SK-N-SH (cell line): ENCODE measurements at places on chromosomes 16 and 17. TPM values are rescaled to one million over a fixed set of nuclear protein-coding genes. Genes with fewer than 3 reads are reported as not detected.

DNA sequence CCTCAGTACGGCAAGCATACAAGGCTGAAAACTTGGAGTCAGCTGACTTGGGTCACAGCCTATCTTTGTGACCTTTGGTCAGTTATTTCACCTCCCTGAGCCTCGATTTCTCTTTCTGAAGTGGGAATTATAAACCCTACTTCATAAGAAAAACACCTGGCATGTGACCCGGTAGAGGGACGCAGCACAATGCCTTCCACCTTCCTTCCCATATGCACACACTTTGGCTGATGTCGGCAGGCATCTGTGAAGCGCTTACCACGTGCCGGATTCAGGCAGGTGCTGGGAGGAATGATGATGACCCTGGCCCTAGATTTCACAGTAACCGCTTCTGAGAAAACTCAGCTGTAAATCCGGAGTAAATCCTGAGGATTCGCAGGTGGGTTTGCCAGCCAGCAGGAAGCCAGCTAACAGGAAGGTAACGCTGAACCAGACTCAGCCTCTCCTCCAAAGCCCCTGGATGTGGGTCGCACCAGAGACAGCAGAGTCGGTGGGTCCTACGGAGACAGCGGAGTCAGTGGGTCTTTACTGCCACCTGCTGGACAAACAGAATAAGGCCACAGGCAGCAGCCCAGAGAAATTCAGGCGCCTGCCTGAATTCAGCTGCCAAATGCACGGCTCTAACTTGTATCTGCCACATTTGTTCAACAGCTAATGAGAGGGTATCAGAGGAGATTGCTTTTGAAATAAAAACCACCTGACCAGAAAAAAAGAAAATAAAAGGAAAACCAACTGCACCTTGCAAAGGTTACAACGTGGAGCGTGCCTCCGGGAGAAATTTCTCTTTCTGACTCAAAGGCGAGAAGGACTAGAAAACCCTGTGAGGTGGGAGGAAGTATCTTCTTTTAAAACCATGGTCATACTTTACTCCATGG, 16.6 kb downstream of the COPRS start:
- DNase-seq: peak; percentile 85
- H3K27me3 ChIP-seq: no peaks in the 10 kb centered on the region
- no peaks in the 10 kb centered on the region for H3K36me3 ChIP-seq
- peak overlapping the region; percentile 53; the same call in 1 of the 2 replicates for H3K27ac ChIP-seq

DNA sequence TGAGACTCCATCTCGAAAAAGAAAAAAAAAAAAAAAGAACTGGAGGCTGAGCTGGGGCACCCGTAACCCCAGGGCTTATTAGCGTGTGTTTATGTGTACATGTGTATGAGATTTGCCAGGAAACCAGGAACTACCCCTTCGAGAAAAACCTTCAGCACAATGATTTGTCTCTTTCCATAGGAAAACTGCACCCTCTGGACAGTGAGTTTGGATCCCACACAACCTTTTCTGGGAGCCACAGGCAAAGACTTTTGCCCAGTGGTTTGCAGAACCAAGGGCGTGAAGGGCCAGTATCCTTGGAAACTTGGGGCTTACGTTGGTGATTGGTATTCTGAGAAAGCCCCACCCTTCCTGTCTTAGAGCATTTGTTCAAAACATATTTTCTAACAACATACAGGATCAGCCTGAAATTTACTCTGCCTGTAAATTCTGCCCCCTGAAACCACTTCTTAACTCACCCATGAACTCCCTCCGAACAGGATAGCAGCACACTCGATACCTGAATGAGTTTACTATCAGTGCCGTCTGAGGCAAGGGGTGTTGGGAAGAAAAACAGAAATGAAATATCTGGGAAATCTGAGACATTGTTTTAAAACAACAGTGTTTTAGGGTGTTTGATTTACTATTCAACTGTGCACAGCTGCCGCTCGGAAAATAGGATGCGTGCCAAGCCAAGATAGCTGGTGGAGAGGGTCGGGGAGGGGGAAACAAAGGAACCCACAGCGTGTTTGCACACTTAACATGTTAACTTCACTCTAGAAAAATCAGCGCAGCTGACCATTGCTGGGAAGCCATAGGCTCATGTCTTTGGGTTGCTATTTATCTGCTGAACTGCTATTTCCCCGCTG, 40.2 kb upstream of the MAF start:
- H3K4me1 ChIP-seq: no peaks in the 10 kb centered on the region
- H3K27ac ChIP-seq: no peak overlapping the region
- H3K27me3 ChIP-seq: no peaks in the 10 kb centered on the region
- no peak overlapping the region for H3K4me3 ChIP-seq

DNA sequence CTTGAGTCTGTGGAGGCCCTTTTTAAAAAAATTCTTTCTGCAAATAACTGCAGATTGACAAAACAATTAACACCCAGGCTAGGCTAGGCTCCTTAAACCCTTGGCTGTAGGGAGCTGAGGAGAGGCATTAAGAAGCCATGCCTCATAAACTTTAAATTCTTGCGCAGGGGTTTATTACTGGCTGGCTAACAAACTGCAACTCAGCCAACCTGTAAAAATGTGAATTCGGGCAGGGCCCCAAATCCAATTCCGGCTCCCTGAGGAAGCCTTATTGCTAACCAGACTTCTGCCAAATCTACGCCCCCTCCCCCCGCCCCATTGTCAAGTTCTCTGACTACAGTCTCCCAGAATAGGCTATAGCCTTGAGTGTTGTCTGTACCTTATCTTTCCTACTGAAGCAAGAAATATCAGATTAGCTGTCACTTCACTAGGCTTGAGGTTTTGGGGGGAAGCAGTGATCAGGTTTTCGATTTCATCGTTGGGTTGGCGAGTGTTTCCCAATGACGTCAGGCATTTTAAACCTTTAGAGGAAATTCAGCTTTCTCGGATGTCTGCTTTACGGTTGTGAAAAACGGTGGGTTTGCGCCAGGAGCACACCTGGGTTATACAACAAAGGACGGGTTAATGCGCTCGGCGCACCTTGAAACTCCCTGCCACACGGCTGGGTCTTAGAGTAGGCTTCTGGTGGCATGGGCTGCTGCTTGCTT, 2.0 kb downstream of the CDH3 start:
- peaks cover 33% of the 10 kb centered on the region for H3K27me3 ChIP-seq
- no peak overlapping the region for H3K4me3 ChIP-seq
- H3K4me1 ChIP-seq: no peaks in the 10 kb centered on the region
- no peak for DNase-seq
- no peak overlapping the region for H3K27ac ChIP-seq

DNA sequence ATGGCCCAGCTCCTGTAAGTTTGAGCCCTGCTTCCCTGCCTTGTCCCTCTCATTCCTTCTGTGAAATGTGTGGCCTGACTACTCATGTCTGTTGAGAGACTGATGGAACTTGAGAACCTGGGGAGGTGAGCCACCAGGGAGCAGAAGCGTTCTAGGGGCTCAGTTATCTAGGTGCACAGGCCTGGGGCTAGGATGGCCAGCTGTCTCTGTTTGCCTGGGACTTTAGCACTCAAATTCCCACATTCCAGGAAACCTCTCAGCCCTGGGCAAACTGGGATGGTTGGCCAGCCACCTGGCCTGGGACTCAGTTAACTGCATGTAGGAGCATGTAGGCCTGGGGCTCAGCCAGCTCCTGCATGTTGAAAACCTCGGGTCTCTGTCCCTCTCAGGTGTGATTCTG, 9.3 kb upstream of the EPN3 start:
- H3K36me3 ChIP-seq: no peaks in the 10 kb centered on the region
- H3K27ac ChIP-seq: no peak overlapping the region
- no peak for DNase-seq
- peaks cover 7% of the 10 kb centered on the region; the same call in 1 of the 2 replicates for H3K4me1 ChIP-seq
- H3K4me3 ChIP-seq: no peak overlapping the region

- H3K4me1 ChIP-seq: peaks cover 17% of the 10 kb centered on the region; the same call in 1 of the 2 replicates
- DNase-seq: no peak
- H3K4me3 ChIP-seq: no peak overlapping the region
- no peaks in the 10 kb centered on the region for H3K36me3 ChIP-seq
These were observed 60.9 kb upstream of the TNRC6A start for GRCh38 chr16:24668481-24669061.

- H3K27me3 ChIP-seq: no peaks in the 10 kb centered on the region
- peak; percentile 76 for DNase-seq
- no peak overlapping the region for H3K4me3 ChIP-seq
- no peak overlapping the region for H3K27ac ChIP-seq
- H3K36me3 ChIP-seq: no peaks in the 10 kb centered on the region
These were observed 9.4 kb upstream of the TOM1L1 start for GRCh38 chr17:54891176-54891821.

GRCh38 chr17:44926821-44927525, 11.7 kb upstream of the GFAP start:
- H3K4me1 ChIP-seq: no peaks in the 10 kb centered on the region
- no peaks in the 10 kb centered on the region for H3K27me3 ChIP-seq
- no peak overlapping the region for H3K4me3 ChIP-seq
- peaks cover 7% of the 10 kb centered on the region for H3K36me3 ChIP-seq

DNA sequence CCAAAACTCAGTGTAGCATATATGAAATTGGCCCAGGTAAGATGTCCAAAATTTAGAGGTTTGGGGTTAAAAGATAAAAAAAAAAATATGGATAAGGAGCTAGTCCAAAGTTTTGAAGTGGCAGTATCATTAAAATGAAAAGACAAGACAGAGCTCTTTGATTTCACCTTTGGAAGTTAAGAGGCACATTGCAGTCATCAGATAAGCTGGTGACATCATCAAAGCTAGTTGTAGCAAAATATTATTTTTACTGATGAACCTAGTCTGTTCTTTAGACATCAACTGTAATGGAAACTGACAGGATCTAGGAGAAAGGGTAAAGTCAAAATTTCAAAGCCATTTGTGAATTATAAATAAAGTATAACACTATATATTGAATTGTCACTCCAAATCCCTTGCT, 603.7 kb upstream of the CDH8 start:
- H3K27me3 ChIP-seq: no peaks in the 10 kb centered on the region
- H3K36me3 ChIP-seq: no peaks in the 10 kb centered on the region
- H3K27ac ChIP-seq: no peak overlapping the region
- H3K4me1 ChIP-seq: no peaks in the 10 kb centered on the region

- no peak overlapping the region for H3K4me3 ChIP-seq
- no peak for DNase-seq
- no peak overlapping the region for H3K27ac ChIP-seq
- peaks cover 39% of the 10 kb centered on the region for H3K36me3 ChIP-seq
- H3K27me3 ChIP-seq: no peaks in the 10 kb centered on the region
These were observed 41.1 kb upstream of the CRISPLD2 start for GRCh38 chr16:84778720-84779119.

- H3K27me3 ChIP-seq: no peaks in the 10 kb centered on the region
- no peaks in the 10 kb centered on the region for H3K4me1 ChIP-seq
- no peak overlapping the region for H3K27ac ChIP-seq
These were observed 31.6 kb downstream of the CYB5D2 start for GRCh38 chr17:4174556-4174955.

- no peaks in the 10 kb centered on the region for H3K36me3 ChIP-seq
- H3K27me3 ChIP-seq: no peaks in the 10 kb centered on the region
- DNase-seq: no peak
- no peak overlapping the region for H3K27ac ChIP-seq
- peaks cover 12% of the 10 kb centered on the region; the same call in 1 of the 2 replicates for H3K4me1 ChIP-seq
- no peak overlapping the region for H3K4me3 ChIP-seq
These were observed 6.7 kb downstream of the CLEC19A start for GRCh38 chr16:19292186-19292585.

DNA sequence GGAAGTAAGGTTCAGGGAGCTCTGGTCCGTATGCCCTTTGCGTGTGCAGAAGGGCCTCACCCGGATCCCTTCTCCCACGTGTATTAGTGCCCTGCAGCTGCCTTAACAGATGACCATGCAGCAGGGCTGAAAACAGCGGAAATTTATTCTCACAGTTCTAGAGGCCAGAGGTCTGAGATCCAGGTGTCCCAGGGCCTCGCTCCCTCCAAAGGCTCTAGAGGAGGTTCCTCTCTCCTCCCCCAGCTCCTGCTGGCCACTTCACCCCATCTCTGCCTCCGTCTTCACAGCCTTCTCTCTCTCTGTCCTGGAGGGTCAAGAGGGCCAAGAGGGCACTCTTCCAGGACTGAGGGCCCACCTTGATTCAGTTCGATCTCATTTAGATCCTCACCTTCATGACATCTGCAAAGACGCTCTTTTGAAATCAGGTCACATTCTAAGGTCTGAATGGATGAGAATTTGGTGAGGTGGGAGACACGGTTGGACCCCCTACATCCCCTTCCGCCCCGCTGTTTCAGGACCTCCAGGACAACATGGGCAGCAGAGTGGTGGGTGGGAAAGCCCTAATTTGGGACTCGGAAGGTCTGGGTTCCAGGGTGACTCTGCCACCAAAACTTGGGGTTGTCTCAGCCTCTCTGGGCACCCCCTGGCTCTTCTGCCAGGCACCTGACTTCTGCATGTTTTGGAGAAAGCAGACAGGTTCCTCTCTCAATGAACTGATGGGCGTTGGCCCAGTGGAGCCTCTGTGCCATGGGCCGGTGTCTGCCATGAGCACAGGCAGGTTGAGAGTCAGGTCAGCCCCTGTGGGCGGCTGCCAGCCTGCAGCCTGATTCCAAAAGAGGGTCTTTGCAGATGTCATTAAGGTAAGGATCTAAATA, 361.2 kb downstream of the SEC14L1 start:
- peaks cover 16% of the 10 kb centered on the region for H3K36me3 ChIP-seq
- no peak overlapping the region for H3K4me3 ChIP-seq
- peak; percentile 27 for DNase-seq
- no peak overlapping the region for H3K27ac ChIP-seq

DNA sequence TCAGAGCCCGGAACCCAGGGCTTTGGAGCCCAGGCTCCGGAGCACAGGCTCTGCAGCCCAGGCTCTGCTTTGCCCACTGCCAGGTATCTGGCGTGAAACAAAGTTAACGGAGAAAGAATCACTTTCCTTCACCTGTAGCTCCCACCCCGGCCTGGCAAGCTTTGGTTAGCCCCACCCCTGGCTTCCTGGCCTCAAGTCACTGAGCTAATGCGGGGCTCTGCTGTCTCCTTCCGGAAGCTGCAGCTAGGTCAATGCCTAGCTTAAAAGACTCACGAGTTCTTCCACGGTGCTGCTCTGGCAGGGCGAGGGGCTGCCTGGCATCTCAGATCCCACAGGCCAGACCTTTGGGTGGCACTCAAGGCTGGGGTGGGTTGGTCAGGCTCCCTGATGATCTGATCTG, 21.1 kb upstream of the SPPL2C start:
- no peaks in the 10 kb centered on the region for H3K36me3 ChIP-seq
- peaks cover 55% of the 10 kb centered on the region for H3K4me1 ChIP-seq
- H3K27ac ChIP-seq: no peak overlapping the region

- peaks cover 7% of the 10 kb centered on the region for H3K36me3 ChIP-seq
- H3K27ac ChIP-seq: no peak overlapping the region
- H3K4me1 ChIP-seq: no peaks in the 10 kb centered on the region
- no peak overlapping the region for H3K4me3 ChIP-seq
- DNase-seq: no peak
These were observed 41.8 kb downstream of the NOL11 start for GRCh38 chr17:67759355-67760171.

GRCh38 chr16:505479-506245, 21.9 kb upstream of the CAPN15 start:
- H3K4me3 ChIP-seq: no peak overlapping the region
- no peak overlapping the region for H3K27ac ChIP-seq
- no peaks in the 10 kb centered on the region for H3K4me1 ChIP-seq
- DNase-seq: no peak
- peaks cover 3% of the 10 kb centered on the region for H3K36me3 ChIP-seq

GRCh38 chr17:36578671-36579070, 13.0 kb upstream of the DHRS11 start:
- no peak overlapping the region for H3K27ac ChIP-seq
- no peak overlapping the region for H3K4me3 ChIP-seq
- no peaks in the 10 kb centered on the region for H3K4me1 ChIP-seq
- H3K27me3 ChIP-seq: no peaks in the 10 kb centered on the region
- no peak for DNase-seq
- H3K36me3 ChIP-seq: peaks cover 37% of the 10 kb centered on the region

ZFP90 gene
- 9.9 and 13.2 TPM in 2 replicates for polyA plus RNA-seq

BHLHA9 gene
- polyA plus RNA-seq: not detected in 2 replicates

BEAN1 gene
- 0.07 TPM in 1 of 2 replicates, not detected in the other for polyA plus RNA-seq

PNMT gene
- polyA plus RNA-seq: 0.05 and 0.07 TPM in 2 replicates

CRYBA1 gene
- not detected in 2 replicates for polyA plus RNA-seq

BRIP1 gene
- 2.0 and 2.2 TPM in 2 replicates for polyA plus RNA-seq

TMEM219 gene
- polyA plus RNA-seq: 95.0 and 101 TPM in 2 replicates

GAS7 gene
- 0.12 and 0.24 TPM in 2 replicates for polyA plus RNA-seq

ERI2 gene
- 9.1 and 13.6 TPM in 2 replicates for polyA plus RNA-seq

KRTAP2-3 gene
- 0.36 and 0.39 TPM in 2 replicates for polyA plus RNA-seq
